ENCODE measurements at places on chromosomes 5 and 9.

DNA sequence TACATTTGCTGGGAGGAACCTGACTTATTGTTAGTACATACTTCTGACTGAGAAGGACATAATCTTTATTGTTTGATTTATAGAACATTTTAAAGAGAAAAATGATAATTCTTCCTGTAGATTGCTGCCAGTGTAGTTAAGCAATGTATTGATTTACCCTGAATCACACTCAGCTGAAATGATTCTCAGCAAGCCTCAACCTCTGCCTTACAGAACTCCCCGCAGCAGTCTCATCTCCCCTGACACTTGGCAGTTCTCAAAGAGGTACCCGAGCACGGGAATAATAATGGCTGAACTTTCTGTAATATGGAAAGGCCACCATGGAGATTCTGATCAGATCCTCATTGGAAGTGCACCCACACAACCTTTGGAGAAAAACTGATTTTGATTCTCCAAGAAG lies 74.9 kb upstream of the RFX3 start:
- no peak for DNase-seq

DNA sequence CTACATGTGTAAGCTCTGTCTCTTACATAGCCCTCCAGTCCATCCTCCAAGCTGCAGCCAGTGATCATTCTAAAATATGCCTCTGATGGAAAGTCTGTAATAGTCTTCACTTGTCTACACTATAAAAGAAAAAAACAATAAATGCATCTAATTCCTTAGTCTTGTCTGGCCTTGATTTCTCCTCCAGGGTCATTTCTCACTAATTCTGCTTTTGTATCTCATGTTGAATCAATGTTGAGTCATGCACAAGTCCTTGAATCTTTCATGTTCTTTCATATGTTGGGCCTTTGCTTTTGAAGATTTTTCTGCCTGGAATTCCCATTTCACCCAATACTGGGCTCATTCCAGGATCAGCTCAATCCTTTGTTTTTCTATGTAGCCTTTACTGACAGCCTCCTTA lies 121.1 kb upstream of the TRIM32 start:
- no peak for DNase-seq

GRCh38 chr9:84999788-85000187 lies 330.3 kb downstream of the NTRK2 start:
- no peak for DNase-seq

- DNase-seq, result no peak
Observed at GRCh38 chr9:36149197-36149596, 12.7 kb downstream of the GLIPR2 start.

- DNase-seq, result no peak
Observed at GRCh38 chr5:62689599-62690368, 111.2 kb downstream of the LRRC70 start.

- DNase-seq, result no peak
Observed at GRCh38 chr9:38622951-38623350, 2.6 kb upstream of the ANKRD18A start.

GRCh38 chr5:66596636-66597182 lies 516 bp downstream of the MAST4 start:
- DNase-seq, result no peak

DNA sequence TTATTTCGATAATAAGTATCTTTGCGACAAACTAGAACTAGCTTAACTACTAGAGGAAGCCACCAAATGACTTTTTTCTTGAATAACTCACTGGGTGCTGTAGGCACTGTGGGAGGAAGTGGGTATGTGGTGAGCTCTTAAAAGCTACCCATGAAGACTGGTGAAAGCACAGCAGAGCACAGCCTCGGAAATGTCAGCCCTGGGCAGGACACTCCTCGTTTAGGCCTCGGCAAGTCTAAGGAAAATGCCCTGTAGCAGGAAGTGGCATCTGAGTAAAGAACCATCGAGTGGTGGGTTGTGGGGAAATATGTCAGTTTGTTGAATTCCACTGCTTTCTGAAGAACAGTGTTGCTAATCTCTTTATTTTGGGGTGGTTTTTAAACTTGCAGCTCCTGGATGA lies 44.0 kb upstream of the NCS1 start:
- peak; percentile 79 for DNase-seq

Data from CD4-positive, alpha-beta T cell treated with Interleukin-1 beta for 1 hour (primary cell).